ENCODE measurements at places on chromosomes 7 and 10.
A peak's percentile ranks its signal among the peaks of the same experiment; 100 is the strongest.

DNA sequence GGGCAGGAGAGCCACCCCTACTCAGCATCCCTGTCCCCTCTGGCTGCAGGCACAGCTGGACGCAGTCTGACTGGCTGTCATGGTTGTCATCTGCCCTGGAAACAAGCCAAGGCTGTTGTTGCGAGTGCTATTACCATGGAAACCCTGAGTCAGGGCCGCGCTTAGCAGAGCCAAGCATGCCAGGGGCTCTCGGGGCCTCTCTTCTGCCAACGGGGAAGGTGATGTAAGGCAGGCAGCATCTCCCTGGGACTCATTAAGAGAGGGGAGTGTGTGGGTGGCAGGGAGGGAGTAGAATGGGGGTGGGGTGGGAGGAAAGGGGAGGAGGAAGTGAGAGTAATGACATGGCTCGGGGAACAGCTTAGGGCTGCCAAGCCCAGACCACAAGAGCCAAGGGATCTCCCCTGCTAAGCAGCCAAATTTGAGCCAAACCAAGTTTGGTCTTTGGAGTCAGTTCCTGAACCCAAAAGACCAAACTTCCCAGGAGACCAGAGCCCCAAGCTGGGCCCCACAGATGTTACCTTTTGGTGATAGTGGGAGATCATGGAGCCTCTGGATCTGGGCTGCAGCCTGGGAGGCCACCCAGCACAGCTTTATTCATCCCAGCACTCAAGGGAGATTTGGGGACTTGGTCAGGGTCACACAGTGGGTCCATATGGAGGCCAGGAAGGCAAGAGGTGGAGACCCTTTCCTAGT lies 67.6 kb downstream of the TMEM130 start:
- DNase-seq: peak; percentile 72

- peak; percentile 78 for DNase-seq
Measured at GRCh38 chr7:12583922-12584321, 13.4 kb downstream of the SCIN start.

DNA sequence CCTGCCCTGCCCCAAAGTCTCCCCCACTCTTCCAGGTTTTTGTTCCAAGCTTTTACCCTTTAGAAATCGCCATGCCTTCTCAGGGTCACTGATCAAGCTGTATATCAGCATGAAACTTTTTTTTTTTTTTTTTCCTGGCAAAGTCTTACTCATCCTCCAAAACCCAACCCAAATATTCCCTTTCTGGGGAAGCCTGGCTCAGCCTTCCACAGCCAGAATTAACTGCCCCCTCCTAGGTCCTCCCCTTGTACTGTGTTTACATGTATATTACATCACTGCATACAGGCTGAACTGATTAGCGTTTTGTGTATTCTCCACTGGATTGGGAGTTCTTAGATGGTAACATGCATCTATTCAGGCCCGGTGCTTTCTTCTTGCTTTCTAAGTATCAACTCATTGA lies 4.6 kb upstream of the NOBOX start:
- DNase-seq: no peak

DNA sequence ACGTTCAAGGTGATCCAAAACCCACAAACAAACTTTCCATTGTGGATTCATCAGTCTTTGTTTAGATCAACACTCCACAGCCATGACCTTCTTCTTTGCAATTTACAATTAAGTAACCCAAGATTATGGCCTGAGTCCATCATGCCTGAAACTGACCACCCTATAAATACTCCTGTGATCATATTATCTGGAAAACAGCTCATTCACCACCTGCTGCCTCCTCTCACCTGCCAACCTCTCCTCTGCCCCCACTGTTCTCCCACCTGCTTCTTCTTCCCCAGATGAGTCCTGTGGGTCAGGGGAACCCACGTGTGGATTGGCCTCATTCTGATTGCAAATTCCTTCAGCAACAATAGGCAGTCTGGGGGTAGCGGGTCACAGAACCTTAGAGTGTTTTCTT lies 81.4 kb downstream of the ABLIM1 start:
- DNase-seq: no peak

GRCh38 chr10:101272229-101272868 lies 43.1 kb upstream of the LBX1 start:
- no peak for DNase-seq

GRCh38 chr10:77978360-77978759 lies 51.0 kb downstream of the POLR3A start:
- no peak for DNase-seq

GRCh38 chr10:21702633-21703111 lies 168.6 kb downstream of the MLLT10 start:
- DNase-seq: no peak

DNA sequence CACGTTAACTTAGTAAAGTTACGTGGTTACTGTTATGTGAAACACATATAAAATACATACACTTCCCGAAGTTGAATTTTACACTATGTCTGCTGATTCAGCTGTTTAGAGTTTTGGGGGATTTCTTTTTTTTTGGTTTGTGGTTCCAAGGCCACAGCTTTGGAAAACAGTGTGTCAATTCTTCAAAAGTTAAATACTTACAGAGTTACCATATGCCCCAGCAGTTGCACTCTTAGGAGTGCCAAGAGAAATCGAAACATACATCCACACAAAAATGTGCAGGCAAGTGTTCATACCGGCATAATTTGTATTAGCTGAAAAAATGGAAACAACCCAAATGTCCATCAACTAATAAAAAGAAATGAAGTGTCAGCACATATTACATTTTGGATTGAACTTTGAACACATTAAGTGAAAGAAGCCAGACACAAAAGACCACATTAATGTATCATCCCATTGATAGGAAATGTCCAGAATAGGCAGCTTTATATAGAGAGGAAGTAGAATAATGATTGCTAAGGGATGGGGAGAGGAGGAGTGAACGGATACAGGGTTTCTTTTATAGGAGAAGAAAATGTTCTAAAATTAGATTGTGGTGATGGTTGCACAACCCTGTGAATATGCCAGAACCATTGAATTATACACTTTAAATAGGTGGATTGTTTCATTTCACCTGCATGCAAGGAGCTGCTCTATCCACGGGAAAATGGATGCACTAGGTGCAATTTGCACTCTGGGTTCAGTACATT lies 17.6 kb downstream of the APBB1IP start:
- no peak for DNase-seq

DNA sequence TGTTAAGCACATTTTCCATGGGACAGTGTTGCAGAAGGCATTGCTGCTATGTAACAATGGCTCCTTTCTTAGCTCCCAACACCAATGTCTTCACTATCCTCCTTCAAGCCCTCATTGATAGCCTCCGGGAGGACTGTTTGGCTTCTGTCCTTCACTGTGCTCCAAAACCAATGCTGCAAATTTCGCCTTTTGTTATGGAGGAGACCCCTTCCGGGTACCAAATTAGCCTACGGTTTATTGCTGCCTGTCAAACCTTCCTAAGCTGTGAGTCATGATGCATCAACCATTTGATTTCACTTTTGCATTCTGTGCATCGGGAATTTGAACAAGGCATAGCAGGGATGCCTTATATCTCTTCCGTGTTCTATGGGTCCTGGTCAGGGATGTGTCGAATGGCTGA lies 432.9 kb downstream of the GATA3 start:
- no peak for DNase-seq

- DNase-seq: no peak
Measured at GRCh38 chr7:145050415-145050814, 214.6 kb upstream of the TPK1 start.

- DNase-seq: no peak
Measured at GRCh38 chr10:49187044-49187484, 1.1 kb downstream of the TMEM273 start.

DNA sequence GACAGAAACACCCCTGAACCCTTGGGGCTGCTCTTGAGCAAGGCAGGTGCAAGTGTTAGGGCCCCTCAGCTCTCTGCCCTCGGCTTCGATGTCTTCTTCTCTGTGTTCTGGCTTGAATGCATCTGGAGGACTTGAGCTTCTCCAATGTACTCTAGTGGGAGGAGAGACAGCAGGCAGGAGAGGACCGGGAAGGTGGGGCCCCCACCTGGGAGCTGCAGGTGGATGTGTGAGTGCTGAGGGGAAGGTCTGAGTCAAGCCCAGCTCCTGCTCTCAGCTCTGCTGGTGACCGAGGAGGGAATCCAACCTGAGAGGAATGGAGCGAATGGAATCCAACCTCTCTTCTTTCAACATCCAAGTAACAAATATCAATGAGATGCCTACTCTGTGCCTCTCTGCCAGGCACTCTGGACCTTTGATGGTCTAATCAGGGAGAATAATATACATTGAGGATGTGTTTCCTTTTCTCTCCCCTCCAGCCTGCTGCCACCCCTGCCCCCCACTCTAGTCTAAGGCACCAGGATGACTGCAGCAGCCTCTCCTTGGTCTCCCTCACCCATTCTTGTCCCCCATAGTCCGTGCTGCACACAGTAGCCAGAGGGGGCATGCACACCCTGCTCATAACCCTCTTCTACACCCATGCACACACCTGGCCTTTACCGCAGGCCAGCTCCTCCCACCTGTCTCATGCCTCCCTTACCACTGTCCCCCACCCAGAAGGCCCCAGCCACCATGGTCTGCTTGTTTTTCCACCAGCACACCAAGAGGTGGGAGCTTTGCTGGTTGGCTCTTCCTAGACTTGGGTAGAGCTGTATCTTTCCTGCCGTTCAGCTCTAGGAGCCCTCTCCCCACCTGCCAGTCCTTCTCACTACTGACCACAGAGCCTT lies 13.6 kb downstream of the TBATA start:
- DNase-seq: no peak

DNA sequence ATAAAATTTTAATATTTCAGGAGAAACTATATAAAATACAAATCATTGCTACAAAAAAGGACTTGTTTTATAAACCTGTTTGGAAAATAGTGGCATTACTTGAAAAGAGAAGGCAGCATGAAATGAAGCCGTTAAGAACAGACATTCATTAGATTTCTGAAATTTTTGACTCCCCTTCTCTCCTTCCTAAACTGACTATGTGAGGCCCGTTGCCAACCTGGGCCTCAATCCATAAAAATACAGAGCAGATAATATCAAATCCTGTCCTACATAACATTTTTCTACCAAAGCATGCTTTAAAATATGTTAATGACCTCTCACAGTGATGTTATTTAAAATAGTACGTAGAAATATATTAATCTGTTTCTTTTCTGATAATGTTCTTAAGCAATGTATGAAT lies 34.5 kb upstream of the ING3 start:
- DNase-seq: no peak

Data from PC-9 (cell line).